ENCODE measurements at places on chromosomes 2 and 18.

GRCh38 chr2:183729380-183729779 lies 605.1 kb downstream of the NUP35 start:
- DNase-seq = no peak

GRCh38 chr2:118861731-118862130 lies 14.3 kb upstream of the EN1 start:
- no peak for DNase-seq

- DNase-seq = no peak
Observed at GRCh38 chr18:13051159-13051558, 60.0 kb downstream of the CEP192 start.

DNA sequence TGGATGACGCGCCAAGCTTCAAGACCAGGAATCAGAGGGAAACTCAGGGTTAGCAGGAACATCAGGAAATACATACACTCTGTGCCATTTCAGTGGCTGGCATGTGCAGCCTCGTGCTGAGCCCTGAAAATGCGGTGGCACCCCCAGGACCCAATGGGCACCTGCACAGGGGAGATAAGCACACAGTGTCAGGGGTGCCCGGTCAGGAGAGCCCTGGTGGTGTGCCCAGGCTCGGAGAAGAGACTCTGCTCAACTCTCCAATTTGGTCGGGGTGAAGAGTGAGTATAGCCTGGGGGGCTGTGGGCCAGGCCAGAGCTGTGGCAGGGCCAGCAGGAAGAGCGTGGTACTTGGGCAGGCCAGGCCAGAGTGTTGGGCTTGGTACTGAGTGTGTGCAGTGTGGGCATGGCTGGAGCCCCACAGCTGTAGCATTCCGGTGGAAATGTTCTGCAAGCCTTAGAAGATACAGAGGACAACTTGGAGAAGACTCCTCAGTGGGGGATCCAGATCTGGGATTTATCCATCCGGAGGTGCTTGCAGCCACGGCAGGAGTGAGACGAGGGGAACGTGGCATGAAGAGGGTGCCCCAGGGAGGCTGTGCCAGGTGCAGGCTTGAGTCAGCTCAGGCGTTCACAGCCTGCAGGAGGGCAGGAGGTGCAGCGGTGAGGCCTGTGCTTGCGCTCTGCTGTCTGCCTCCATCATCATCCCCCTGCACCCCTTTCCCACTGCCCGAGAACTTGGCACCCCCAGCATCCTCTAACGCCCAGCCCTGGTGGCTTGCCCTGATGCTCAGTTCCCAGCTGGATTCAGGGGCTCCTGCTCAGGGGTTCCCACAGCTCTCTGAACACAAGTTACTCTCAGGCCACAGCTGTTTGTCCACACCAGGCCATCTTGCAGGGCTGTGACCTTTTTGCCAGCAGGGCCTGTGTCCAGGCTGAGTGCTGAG lies 451.7 kb upstream of the HS6ST1 start:
- no peak for DNase-seq

DNA sequence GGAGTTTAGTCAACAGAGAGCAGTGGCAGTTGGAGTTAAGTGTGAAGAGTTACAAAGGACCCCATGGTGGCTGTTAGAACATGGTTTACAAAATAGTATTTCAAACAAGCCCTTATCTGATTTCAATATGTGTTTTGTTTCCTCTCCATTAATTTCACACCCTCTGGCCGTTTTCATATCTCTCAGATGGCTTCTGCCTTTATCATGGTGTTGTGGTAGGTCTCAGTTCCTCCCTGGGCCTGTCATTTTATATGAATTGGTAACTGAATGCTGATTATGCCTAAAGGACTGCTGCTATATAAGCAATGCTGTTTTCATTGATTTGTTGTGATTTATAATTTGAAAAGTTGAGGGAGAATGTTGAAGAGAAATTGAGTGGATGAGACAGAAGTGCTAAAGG lies 686.7 kb downstream of the NYAP2 start:
- no peak for DNase-seq

DNA sequence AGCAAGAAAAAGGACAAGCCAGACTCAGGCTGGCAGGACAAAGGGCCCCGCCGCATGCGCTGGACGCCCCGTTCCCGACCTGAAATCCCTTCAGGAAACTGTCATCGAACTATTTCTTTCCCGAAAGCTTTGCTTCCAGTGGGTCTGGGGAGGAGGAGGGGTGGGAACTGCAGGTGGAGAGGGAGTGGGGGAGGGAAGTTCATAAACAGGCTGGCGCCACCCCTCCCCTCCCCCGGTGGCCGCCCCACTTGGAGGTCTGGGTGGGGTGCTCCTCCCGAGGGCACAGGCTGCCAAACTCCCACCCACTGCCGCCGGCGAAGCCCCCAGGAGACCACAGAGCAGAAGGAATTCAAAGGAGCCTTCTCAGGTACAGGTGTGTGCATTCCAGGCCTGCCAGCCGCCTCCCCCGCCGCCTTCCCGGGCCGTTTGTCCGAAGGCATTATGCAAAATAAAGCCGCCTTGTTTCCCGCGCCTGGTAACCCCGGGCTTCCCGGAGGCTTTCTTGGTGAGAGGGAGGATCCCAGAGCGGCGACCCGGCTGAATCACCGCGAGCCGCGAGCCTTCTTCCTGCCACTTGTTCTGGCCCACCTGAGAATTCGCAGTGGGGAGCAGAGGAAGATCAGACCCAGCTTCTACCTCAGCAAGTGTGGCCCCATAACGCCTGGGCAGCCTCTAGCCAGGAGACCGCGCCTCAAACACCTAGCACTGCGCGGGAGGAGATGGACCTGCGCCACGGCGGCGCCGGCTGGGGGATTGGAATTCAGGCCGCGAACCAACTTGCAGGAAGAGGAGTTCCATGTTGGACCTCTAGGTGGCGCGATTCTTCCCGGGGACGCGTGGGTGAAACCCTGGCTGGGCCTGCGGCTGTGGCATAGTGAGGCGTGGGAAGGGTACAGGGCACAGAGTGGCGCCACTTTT lies 101.9 kb downstream of the FOXI3 start:
- DNase-seq = no peak

GRCh38 chr18:13120255-13120654 lies 98.3 kb upstream of the LDLRAD4 start:
- DNase-seq = no peak

DNA sequence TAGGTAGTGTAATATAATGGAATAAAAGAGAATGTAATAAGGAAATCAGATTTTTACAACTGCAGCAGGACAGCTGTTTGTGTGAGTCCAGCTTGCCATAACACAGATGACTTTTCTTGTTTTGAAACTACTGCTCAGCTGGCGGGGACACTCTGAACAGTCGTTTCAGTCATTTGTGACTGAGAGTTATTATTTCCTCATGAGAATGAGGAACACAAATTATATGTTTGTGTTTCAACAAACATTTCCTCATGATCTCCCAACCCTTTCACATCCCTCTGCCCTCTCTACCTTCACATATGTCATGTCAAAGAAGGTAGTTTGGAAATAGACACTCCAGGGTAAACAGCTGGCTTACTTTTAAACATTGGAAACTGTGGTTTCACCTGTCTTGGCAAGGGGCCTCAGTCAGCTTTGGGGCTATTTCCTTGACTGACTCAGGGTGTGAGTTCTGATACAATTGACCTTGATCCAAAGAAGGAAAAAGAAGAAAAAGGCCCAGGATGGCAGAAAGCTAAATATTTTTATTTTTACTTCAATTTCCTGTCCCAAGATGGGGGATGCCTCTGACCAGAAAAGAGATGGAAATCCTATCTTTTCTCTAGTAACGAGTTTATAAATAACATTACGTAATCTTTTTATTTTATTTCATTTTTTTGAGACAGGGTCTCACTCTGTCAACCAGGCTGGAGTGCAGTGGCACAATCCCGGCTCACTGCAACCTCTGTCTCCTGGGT lies 593 bp downstream of the SP140L start:
- no peak for DNase-seq

DNA sequence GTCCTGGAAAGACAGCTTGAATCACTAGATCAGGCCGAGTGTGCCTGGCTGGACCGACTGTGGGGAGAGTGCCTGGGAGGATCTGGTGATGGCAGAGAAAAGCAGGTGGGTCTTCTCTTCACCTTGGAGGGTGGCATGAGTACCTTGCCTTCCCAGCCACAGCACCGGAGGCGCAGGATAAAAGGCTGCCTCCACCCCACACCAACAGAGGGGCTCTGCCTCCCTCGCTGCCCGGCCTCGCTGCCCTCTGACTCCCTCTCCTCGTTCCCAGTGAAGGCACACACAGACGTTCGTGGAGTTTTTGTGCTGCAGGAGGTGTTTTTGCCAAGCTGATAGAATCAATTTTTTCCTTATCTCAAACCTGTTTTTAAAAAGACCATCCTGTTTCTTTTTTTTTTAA lies 71.4 kb upstream of the HAAO start:
- no peak for DNase-seq

GRCh38 chr18:24741965-24742724 lies 281.7 kb downstream of the HRH4 start:
- no peak for DNase-seq

- no peak for DNase-seq
Observed at GRCh38 chr2:230042195-230042594, 26.5 kb downstream of the SLC16A14 start.

- DNase-seq = no peak
Observed at GRCh38 chr2:64401529-64401880, 52.5 kb upstream of the LGALSL start.

DNA sequence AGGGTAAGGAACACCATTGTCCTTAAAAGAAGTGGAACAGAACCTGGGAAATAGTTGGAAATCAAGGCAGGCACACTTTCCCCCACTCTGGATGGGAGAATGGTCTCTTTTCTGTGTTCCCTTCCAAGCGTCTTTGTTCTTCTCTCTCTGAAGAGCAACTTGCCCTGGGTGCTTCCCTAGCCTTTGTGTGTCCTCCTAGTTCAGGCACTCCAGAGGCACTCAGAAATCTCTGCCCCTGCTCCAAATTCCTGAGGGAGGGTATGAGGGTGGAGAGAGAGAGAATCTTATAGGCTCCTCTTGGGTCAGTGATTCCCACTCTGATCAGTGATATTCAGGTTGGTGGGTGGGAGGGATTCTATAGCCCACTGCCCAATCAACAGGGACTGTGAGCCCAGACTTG lies 8.8 kb upstream of the SIX2 start:
- no peak for DNase-seq

GRCh38 chr2:217943446-217944321 lies 59.1 kb downstream of the TNS1 start:
- DNase-seq = peak; percentile 56

- DNase-seq = no peak
Observed at GRCh38 chr2:207983641-207984042, 41.7 kb downstream of the PLEKHM3 start.

GRCh38 chr2:240211598-240212424 lies 71.4 kb upstream of the OTOS start:
- no peak for DNase-seq

DNA sequence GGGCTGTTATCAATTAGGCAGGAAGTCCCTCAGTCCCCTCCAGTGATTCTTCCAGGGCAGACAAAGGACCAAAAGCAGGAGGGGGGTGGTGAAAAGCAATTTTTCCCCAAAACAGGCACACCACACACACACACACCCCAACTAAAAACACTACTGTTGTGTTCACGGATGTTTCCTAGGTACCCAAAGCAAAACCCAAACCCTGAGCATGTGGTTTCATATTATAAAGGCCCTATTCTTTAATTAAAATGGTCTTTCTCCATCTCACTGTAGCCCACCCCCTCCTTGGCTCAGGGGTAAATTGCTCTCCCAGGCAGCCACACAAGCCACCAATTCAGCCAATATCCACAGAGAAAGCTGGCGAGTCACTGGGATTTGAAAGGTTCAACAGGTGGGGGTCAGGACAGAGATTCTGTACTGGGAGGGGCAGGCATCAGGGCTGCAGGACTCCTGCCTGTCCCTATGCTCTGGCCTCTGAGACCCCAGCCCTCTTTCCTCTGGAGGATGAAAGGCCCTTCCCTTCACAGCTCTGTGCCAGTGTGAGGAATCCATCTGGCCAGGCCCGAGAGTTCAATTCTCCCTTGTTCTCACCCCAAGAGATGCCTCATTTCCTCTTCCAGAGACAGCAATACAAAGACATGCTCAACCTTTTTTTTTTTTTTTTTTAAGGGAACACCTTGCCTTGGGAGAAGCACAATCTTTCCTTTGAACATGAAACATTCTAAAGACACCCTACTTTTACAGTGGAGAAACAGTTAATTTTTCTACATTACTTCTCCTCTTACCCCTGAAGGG lies 43.6 kb downstream of the SPRED2 start:
- no peak for DNase-seq

DNA sequence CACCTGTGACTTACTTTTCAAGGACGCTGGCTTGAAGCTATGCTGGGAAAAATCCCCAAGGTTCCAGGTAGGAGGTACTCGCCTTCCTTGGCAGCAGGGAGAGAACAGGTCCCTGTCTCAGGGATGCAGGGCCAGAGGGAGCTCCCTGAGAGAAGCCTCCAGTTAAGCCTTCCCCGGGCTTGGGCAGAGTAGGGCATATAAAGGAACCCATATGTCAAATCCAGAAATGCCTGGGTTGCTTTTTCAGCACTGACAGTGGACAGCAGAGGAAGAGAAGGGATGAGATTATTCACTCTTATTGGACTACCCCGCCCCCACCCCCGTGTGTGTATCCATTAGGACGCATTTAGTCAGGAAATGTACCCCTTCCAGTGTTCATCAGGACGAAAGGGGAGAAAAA lies 89.3 kb upstream of the TEX51 start:
- DNase-seq = no peak

DNA sequence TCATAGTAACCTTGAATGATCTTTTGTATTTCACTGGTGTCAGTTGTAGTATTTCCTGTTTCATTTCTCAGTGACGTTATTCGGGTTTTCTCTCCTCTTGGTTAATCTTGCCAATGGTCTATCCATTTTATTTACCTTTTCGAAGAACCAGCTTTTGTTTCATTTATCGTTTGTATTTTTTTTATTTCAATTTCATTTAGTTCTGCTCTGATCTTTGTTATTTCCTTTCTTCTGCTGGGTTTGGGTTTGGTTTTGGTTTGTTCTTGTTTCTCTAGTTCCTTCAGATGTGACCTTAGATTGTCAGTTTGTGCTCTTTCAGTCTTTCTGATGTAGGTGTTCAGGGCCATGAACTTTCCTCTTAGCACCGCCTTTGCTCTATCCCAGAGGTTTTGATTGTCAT lies 36.7 kb downstream of the SP140 start:
- DNase-seq = no peak

DNA sequence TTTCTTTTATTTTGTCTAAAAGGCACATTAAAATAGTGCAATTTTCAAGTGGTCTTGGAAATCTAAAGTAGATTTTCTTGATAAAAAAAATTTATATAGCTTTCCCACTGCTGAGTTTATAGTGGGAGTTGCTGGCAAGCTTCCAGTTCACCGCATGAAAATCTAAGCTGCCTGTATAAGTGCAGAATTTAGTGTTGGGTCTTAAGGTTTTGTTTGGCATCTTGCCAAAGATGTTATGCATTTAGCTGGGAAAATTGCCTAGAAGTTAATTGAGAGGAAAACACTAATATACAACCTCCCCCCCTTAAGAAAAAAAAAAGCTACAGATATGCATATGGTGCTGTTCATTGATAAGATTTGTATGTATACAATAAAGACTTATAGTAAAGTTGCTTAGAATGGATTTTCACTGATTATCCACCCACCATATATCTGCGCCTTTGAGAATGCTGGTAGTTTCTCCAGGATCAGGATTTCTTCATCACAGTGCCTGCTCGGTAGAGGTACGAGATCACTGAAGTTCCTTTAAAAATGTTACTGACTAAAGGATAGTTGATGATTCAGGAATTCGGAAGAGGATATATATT lies 803.2 kb upstream of the POU3F3 start:
- DNase-seq = no peak
